ENCODE measurements at places on chromosomes 16 and 17.
A peak's percentile ranks its signal among the peaks of the same experiment; 100 is the strongest.

- no peak for DNase-seq
Measured at GRCh38 chr17:64289741-64290141, 26.7 kb upstream of the TEX2 start.

DNA sequence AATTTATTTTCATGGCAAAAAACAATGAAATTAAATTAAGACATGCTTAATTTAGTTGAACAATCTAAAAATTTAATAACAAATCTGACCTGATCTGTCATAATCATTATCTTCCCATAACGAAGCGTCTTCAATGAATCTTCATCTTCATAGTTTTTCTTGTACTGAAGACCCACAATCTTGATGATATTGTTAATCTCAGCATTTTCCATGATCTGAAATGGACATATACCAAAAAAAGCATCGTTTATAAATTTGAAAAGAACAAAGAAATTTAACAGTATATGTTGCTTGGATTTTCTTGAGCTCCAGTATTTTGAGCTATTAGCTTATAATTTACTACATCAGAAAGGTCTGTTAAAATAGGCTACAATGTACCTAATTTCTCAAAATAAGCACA lies 10.2 kb downstream of the TOP2A start:
- no peak for DNase-seq

DNA sequence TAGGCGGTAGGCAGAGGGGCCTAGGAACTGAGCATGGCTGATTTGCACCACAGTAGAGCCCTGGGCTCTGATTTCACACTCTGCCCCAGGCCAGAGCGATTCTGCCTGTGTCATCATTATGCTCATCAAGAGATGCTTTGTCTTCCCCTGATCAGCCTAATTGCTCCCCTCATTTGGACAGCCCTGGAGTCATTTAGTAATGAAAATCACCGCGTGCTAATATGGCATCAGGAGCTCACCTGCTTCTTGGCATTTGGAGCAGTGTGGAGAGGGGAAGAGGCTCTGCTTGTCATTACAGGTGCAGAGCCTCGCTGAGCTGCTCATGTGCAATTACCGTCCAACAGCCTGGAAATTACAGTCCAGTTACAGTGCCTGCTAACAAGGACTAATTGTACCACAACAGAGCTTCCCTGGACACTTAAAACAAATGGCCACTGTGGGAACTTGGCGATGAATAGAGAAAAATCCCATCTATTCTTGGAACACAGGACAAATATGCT lies 157.1 kb upstream of the WSCD1 start:
- peak; percentile 79 for DNase-seq

DNA sequence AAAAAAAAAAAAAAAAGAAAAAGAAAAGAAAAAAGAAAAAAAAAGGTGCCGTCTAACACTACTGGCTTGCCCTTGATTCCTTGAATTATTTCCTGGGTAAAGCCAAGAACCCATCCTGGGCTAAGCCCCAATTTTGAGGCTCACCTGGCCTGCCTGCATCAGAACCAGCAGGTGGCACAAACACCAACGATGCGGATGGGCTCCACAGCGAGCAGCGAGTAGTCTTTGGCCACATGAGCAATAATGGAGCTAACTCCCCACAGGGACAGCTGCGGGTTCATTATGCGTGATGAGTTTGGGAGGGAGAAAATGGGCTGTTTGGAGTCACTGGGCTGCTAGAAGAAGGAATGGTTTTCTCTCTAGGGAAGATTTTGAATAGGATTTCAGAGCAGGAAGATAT lies 91.1 kb downstream of the ASIC2 start:
- no peak for DNase-seq

- DNase-seq = no peak
Measured at GRCh38 chr16:64380751-64381150, 741.1 kb downstream of the CDH11 start.

DNA sequence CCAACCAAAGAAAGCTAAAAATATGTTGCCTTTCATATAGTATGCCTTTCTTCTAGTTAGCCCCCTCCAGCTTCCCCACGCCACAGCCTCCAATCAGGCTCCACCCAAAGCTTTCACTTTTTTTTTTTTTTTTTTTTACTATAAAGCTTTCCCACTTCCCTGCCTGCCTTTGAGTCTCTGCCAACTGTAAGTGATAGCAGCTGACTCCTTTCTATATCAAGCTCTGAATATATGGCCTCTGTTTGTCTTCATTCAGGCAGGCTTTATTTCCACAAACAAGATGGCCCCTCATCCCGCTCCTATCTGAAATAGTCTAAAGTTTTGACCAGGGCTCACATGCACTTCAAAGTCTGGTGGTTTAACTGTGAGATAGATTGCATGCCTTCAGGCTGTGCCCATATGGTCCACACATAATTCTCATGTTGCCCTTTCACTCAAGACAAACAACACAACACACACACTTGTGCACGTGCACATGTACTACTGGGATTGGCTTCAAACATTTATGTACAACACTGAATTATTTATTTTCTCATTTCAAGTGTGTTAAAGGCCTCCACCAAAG lies 39.8 kb upstream of the DYNLRB2 start:
- DNase-seq = no peak

DNA sequence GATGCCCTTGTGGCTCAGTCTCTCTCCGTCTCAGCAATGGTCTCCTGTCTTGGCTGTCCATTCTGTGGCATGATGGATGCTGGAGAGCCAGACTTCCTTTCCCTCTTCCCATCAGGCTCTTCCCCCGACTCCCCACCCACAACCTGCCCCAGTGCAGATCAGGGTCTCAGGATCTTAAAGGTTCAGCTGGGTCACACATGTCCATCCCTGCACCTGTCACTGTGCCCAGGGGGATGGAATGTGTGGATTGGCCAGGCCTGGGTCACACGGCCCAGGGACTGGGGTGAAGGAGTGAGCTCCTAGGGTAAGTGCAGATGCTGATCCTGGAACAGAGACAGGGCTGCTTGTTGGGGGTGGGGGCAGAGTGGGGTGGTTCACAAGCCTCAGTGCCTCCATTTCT lies 23.0 kb downstream of the ADGRG5 start:
- DNase-seq = no peak
